ENCODE measurements at places on chromosomes 12 and 14.

- DNase-seq, result no peak
Measured at GRCh38 chr12:98656289-98657101, 11.4 kb downstream of the APAF1 start.

- no peak for DNase-seq
Measured at GRCh38 chr14:103164006-103164405, 40.7 kb downstream of the TNFAIP2 start.

GRCh38 chr12:116263844-116264243, 13.6 kb downstream of the MED13L start:
- no peak for DNase-seq

DNA sequence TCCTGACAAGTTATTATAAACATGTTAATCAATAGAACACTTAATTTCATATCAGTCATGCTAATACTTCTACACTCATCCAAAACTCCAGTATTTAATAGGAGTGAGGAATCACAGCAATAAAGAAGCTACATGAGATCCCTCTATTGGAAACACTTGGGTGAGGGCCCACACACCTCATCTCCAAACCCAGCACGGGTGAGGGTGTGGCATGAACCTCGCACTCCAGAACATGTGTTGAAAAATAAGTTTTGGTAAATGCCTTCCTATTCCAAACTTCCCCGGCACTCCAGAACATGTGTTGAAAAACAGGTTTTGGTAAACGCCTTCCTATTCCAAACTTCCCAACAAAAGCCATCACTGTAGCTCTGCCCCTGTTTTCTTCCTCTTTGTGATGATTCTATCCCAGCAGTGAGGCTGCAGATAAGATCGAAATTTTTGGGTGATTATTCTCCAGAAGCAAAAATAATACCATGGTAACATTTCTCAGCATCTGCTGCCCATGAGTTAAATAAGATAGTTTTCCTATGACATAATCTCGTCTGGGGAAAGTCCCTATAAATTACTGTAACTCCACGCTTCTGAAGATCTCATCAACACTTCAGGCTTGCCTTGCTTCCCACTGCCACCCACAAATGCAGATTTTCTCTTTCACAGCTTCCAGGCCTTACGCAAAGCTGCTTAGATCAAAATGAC, 24.4 kb upstream of the PTPRB start:
- no peak for DNase-seq

DNA sequence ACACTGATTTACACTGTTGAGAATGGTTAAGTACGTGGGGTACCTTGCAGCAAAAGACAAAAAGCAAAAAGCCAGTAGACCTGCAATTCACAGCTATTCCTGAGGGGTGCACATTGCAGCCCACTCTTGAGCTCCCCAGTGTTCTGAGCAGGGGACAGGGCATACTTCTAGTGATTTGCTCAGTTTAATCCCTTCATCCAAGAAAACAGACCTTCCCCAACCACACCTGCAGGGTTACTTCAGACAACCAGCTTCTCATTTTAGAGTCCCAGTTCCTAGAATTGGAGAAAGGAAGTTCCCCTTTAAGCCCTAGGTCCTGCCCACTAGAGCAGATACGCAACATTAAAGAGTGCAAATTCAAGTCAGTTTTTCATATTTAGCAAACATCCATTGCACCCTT, 3.6 kb upstream of the WSB2 start:
- DNase-seq, result no peak

DNA sequence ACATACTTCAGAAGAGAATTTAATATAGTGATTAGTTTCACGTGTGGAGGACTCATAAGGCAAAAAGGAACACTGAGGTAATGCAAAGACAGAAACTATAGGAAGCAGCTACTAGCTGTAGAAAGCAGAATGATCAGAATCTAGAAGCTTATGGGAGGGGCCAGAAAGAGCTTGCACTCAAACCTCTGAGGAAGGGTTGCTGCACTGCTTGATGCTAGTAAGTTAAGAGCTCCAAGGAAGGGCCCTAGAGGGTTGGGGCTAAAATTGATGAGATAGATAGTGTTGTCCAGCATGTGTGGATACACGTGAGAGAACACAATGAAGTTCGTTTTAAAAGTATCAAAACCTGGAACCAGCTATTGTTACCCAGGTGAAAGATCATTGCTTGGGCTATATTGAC, 311.1 kb downstream of the SLC6A15 start:
- DNase-seq, result no peak

DNA sequence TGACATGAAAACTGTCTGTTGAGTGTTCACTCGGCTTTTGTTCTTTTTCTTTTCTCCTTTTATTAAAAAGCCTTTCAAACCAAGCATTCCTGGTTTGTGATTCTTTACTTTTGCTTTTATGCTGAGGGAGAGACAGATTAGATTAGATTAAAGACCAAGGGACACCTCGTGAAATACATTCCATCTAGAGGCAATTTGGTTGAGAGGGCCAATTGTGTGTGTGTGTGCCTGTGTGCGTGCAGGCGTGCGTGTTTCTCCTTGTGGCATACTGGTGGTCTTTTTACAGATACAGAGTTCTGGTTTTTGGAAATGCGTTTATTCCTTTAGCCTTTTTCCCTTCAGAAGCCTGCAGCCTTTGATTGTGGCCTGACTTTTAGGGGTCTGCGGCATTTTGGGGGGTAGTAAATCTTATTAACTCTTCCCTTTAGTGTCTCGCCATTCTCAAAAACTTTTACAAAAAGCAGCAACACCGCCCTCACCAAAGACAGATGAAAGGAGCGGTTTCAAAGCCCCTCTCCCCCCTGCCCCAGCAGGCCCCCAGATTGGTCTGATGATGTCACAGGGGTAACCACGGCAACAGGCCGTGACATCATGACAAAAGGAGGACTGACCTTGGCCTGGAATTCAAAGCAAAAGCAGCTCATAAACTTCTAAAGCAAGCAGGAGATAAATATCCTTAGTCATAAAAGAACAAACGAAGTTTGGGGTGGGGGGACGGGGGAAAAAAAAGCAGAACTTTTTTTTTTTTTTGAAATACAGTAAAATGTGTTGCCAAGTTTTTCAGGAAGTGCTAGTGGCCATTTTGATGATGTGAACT, 84.1 kb upstream of the TBX3 start:
- DNase-seq, result no peak

DNA sequence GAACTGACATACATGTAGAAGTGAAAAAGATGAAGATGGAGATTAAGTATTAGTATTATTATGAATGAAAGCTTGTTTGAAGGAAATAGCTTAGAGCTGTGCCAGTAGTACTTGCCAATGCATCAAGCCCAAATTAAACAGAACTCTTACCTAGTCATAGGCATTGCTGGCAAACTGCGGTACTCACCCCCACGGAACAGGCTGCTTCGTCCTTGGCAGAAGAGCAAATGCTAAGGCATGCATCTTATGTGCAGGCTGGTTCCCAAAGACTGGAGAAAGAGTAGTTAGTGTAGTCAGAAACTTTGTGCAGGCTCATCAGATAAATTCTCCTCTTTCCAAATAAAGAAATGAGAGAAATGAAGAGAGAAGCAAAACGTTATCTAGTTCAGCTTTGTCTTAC, 134.8 kb downstream of the CCDC59 start:
- no peak for DNase-seq

- DNase-seq, result no peak
Measured at GRCh38 chr14:51333901-51334521, 94.0 kb downstream of the TMX1 start.

DNA sequence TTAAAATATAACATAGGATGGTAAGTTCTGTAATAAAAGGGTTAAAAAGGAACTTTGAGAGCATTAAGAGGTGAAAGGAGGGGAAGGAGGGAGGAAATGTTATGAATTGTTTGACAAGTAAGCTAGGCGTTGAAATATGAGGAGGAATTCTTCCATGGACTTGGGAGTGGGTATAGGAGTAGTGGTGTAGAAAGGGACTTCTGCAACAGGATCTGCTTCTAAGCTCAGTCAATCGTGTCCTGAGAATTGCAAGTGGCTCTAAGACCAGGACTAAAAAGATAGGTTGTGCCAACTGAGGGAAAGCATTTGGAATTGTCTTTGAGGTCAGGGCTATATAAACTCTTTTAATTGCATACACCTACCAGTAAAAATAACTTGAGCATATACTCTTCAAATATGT, 74.1 kb upstream of the SLC38A2 start:
- DNase-seq, result no peak

Data from T-helper 17 cell (primary cell).